Brain pericyte (primary cell): ENCODE measurements at places on chromosomes 4 and X.

DNA sequence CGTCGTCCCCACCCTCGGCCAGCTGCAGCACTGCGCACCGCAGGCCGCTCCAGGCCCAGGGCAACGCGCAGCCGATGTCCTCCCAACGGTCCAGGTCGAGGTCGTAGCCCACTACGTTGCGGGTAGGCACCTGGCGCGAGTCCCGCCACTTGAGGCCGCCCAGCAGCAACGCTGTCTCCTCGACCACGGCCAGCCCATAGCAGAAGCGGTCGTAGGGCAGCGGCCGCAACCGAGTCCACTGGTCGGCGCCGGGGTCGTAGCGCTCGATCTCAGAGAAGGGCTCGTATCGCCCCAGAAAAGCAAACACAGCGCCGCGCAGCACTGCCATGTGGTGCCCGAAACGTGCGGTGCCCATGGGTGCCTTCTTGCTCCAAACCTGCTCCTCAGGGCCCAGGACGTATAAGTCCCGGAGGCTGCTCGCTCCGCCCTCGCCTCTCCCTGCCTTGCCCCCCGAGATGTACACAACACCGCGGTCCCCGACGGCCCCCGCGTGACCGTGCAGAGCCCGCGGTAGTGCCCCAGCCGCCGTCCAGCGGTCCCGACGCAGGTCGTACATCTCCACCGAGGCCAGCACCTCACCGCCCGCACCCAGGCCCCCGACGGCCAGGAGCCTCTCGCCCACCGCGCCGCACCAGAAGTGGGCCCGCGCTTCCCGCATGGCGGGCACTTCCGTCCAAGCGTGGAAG, 2.1 kb downstream of the KLHL34 start:
- DNase-seq: no peak

- no peak for DNase-seq
These were observed 19.1 kb downstream of the CCSER1 start for GRCh38 chr4:90146306-90146705.

DNA sequence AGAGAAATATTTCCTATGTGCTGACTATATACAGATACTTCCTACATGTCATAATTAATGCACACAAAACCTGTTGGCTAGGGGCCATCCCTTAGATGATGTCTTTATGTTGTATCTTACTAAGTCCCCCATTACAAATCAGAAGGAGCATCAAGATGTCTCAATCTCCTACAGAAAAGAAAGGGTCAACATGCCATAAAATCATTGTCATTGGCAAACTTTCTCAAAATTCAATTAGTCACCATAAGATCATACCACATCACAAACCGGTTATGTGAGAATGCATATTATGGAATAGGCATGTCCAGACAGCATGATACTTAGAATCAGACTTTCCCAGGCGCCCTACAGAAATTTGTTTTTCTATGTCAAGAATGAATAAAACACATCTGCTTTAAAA, 175.2 kb upstream of the TET2 start:
- DNase-seq: no peak

GRCh38 chrX:55480390-55481062, 9.1 kb downstream of the USP51 start:
- DNase-seq: no peak

DNA sequence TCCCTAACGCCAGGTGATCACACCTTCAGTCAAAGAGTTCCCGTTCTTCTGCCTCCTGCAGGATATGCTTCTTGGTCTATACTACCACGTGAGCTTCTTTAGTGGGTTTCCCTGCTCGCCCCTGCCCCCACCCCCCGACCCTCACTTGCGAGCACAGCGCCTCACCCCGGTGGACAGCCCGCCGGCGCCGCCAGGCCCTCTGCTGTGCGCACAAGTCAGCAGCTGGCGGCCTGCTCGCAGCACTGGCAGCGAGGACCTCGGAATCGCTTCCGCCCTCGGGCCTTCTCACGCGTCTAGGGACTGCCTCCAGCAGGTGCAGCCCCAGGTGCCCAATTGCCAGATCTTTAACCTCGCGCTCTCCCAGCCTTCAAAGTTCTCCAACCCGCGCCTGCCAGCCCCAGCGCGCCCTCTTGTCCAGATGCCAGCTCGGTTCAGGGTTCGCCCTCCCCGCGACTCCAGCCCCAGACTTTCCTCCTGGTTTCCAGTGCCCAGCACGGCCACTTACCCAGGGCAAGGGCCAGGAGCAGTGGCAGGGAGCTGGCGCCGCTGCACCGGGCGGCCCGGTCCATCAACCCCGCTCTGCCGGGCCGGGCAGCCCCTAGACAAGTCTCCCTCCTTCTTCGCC, 454 bp downstream of the BTC start:
- DNase-seq: no peak

DNA sequence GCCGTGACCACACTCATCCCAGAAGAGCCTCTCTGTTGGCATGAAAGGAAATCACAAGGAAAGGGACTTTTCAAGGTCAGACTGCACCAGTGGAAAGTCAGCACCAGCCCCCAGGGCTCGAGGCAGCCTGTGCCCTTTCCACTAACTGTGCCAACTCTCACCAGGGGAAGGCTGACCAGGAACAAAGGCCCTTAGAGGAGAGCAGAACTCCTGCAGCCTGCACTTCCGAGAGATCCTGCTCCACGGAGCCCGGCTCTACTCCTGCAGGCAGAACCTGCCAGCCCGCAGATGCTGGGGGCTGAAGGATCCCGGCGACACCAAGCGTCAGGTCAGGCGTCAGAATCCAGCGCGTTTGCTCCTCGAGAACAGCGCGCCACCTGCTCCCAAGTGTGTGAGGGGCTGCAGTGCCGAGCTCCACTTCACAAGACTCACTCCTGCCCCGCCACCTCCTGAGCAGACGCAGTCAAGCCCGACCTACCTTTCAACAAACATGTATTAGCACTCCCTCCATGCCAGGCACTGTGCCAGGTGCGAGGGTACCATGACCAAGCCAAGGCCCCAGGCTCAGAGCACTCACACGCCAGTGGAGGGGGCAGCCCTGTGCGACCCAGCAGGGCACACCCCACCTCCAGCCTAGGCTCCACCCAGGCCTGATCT, 13.6 kb upstream of the HELT start:
- DNase-seq: no peak

- DNase-seq: no peak
These were observed 396.8 kb upstream of the GRIA3 start for GRCh38 chrX:122787231-122787630.

DNA sequence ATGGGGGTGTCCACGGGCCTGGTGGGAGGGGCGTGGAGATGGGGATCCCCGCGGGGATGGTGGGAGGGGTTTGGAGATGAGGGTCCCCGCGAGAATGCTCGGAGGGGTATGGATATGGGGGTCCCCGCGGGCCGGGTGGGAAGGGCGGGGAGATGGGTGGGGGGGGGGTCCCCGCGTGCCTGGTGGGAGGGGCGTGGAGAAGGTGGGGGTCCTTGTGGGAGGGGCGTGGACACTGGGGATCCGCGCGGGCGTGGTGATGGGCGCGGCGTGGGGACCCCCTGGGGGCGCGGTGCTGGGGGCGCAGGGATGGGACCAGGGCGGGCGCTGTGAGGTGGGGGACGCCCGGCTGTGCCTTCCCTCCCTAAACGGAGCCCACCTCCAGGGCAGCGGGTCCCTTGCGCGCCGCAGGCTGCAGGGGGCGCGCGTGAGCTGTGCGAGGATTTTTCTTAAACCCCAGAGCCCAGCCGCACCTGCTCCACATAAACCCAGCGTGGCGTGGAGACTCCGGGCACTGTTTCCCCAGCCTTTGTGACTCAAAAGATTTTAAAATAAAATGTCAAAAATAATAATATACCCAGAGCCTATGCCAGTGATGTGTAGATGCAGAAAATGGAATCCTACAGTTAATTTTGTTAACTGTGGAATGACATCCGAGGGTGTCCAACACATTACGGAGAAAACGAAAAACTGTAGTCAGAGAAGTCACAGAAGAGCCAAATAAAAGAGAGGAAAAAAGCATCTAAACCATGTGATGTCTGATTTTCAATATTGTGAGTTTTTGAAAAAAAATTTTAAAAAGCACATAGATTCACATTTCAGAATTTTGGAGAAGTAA, 1.5 kb upstream of the ASMTL start:
- DNase-seq: peak; percentile 26

- DNase-seq: no peak
These were observed 34.3 kb downstream of the OR13H1 start for GRCh38 chrX:131577999-131578734.

GRCh38 chr4:65383589-65384305, 286.5 kb downstream of the EPHA5 start:
- no peak for DNase-seq

DNA sequence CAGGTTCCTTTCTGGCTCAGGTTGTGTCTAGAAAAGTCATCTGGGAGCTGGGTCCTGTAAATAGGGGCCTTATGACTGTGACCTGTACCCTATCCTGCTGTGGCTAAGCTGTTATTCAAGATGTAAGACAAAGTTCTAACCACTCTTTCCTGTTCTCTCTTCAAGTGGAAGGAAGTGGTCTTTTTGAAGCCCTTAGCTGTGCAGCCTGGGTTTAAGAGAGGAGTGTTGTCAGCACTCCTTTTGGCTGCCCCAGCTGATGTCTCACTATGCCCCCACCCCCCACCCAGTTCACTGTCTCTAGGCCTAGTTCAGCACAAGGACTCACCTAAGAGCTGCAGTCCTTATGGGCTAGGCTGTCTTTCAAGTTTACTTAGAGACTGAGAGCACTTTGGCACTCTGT, 1069.5 kb downstream of the FAM133A start:
- no peak for DNase-seq

DNA sequence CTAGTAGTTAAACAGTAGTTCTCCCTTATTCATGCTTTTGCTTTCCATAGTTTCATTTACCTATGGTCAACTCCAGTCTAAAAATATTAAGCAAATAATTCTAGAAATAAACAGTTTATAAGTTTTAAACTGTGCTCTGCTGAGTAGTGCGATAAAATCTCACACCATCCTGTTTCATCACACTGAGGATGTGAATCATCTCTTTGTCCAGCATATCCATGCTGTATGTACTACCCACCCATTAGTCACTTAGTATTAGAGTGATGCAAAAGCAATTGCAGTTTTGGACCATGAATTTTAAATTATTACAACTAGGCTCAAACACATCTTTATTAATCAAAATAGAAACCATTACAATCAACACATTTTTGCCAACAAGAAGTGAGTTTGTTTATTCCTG, 187.4 kb downstream of the TEX13C start:
- no peak for DNase-seq

- DNase-seq: no peak
These were observed 631 bp downstream of the TMEM47 start for GRCh38 chrX:34656467-34656841.

- DNase-seq: no peak
These were observed 22.7 kb upstream of the STX18 start for GRCh38 chr4:4564522-4564921.

DNA sequence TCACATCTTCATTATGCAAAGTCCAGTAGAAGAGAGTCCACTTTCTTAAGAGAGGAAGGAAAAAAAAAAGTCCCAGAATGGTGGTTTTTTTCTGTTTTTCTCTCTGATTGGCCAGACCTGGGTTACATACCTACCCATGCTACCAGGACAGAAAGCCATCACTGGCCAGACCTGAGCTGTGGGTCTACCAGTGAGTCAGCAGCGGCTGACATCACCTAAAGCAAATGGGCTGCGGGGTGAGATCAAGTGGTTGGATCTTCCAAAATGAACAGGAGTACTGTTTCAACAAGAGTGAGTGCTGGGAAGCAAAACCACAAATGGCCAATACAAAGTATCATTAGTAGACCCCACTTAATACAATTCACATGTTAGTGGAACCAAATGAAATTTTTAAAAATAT, 1.6 kb upstream of the NDST3 start:
- DNase-seq: no peak

DNA sequence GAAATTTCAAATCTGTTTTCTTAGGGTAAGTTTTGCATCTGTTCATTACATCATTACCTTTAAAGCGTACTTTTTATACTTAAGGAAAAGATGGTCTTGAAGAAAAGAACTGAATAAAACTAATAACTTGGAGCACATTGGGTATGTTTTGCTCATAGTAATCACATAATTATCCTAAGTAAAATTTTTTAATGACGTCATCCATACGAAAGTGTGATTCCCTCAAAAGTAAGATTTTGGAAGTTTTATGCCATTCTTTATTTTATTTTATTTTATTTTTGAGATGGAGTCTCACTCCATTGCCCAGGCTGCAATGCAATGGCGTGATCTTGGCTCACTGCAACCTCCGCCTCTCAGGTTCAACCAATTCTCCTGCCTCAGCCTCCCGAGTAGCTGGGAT, 1516.6 kb upstream of the TENM3 start:
- DNase-seq: no peak

DNA sequence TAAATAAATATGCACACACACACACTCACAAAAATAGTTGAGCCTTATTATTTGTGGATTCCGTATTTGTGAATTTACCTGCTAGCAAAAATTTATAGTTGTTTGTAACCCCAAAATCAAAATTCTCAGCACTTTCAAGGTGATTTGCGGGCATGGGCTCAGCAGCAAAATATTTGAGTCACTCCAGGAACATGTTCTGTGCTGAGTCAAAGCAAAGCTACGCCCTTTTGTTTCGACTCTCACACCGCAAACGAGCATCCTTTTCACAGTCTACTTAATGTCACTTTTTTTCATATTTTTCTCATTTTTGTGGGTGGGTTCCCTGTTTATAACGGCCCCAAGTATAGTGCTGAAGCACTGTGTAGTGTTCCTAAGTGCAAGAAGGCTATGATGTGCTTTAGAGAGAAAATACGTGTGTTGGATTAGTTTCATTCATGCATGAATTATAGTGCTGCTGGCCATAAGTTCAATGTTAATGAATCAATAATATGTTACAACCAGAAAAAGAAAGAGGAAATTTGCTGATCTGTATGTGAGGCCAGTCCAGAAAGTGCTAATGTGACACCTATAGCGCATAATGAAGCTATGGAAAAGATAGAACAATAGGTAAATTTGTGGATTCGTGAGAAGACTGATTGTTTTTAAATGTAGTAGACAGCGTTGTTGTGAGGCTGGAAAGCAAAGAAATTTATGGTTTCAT, 723.2 kb upstream of the AGA start:
- DNase-seq: no peak

DNA sequence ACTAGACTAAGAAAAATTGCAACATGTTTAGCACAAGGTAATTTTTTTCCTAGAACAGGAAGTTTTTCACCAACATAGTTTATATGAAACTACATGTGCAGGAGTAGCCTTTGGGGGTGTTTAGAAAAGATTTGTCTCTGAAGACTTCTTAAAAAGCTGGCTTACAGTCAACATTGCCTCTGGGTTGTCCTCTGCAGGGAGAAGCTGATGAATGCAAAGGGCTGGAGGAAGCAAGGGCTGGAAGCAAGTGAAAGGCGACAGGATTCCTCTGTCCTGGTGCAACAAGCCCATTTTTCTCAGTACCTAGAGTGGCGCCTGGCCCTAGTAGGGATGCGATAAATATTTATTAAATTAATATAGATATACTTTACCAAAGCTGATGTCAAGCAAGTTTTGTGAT, 180.3 kb upstream of the LCORL start:
- no peak for DNase-seq
